ENCODE measurements at places on chromosomes 7 and 10.

GRCh38 chr7:2282185-2282751 is 32.0 kb downstream of the SNX8 start:
- H3K4me1 ChIP-seq, result no peaks in the 10 kb centered on the region
- H3K27ac ChIP-seq, result no peak overlapping the region
- no peaks in the 10 kb centered on the region for H3K36me3 ChIP-seq
- no peaks in the 10 kb centered on the region for H3K27me3 ChIP-seq

- no peak overlapping the region for H3K4me3 ChIP-seq
- DNase-seq, result no peak
- H3K27ac ChIP-seq, result no peak overlapping the region
These were observed 34.3 kb downstream of the NAPEPLD start for GRCh38 chr7:103114576-103115008.

DNA sequence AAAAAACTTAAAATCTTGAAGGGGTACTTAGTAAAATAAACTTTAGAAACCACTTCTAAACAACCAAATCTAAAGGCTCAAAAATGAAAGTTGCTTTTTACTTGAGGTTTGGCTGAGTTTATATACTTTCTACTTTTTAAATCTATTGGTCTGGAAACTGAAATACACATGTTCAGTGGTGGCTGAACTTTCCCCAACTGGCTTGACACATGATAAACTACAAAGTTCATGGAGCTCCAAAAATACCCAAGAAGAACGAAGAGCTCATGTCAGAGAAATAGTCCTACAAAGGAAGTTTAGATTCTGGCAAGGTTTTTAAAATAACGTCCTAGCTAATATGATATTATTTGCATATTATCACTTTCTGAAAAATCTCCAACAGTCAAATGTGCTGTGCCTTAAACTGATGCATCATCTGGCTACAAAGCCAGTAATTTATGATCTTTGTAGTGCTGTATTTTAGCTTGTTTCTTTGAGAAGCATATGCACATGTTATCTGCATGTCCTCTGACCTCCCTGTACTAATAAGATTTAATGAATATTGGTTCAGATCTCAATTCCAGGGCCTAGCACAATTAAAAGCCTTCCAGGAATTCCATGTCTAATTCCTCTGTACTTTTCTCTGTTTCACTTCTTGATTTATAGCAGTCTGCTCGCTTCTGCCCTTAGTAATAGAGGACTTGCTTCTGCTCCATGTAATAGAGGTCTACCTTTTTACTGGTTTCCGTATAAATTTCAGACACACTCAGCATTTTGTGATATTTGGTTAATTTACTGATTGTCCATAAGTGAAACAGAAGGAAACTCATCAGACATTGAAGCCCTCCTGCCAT is 28.2 kb downstream of the SEMA3C start:
- no peak overlapping the region for H3K4me3 ChIP-seq
- no peaks in the 10 kb centered on the region for H3K27me3 ChIP-seq
- no peaks in the 10 kb centered on the region for H3K36me3 ChIP-seq
- no peaks in the 10 kb centered on the region for H3K4me1 ChIP-seq
- H3K27ac ChIP-seq, result no peak overlapping the region
- DNase-seq, result no peak

DNA sequence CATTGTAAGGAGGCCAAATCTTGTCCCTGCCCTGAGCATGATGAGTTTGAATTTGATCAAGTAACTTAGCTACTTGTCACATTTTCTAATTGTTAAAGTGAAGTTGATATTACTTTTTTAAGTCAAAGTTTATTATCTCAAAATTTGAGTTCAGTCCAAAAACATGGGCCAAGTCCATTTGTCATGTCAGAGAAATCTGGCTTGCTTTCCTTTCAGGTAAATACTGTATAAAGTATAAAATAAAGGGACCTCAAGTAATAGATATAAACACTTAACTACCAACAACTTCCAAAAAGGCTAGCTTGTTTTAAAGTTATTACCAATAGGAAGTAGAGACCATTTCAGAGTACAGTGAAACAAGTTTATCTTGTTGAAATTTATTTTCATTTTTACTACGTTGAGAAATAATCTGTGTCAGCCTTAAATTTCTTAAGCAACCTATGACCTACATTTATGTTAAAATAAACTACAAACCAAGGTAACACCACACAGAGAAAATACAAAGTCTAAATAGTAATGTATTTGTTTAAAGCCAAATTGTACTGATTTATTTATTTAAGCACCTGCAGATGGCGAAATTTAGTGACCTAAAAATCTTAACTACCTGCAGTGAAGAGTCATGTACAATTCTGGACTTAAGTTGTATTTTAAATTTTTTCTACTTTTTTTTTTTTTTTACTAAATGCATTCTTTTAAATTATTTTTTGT is 36.5 kb downstream of the FHIP2A start:
- no peaks in the 10 kb centered on the region for H3K27me3 ChIP-seq
- H3K4me3 ChIP-seq, result no peak overlapping the region
- no peak for DNase-seq
- peaks cover 50% of the 10 kb centered on the region for H3K36me3 ChIP-seq
- H3K27ac ChIP-seq, result no peak overlapping the region

- peaks cover 1% of the 10 kb centered on the region for H3K36me3 ChIP-seq
- H3K4me1 ChIP-seq, result peaks cover 42% of the 10 kb centered on the region
- no peaks in the 10 kb centered on the region for H3K27me3 ChIP-seq
- peak overlapping the region; percentile 81 for H3K27ac ChIP-seq
- H3K4me3 ChIP-seq, result no peak overlapping the region
These were observed 167.8 kb upstream of the ITGB1 start for GRCh38 chr10:33125522-33126517.

GRCh38 chr7:137007001-137007694 is 138.7 kb downstream of the CHRM2 start:
- no peak for DNase-seq
- H3K27ac ChIP-seq, result no peak overlapping the region
- H3K36me3 ChIP-seq, result no peaks in the 10 kb centered on the region
- H3K4me1 ChIP-seq, result no peaks in the 10 kb centered on the region
- H3K27me3 ChIP-seq, result no peaks in the 10 kb centered on the region
- H3K4me3 ChIP-seq, result no peak overlapping the region

GRCh38 chr7:102004848-102005247 is 187.4 kb downstream of the CUX1 start:
- DNase-seq, result no peak
- no peak overlapping the region for H3K4me3 ChIP-seq
- no peak overlapping the region for H3K27ac ChIP-seq
- H3K36me3 ChIP-seq, result no peaks in the 10 kb centered on the region

- no peak overlapping the region for H3K27ac ChIP-seq
- H3K4me1 ChIP-seq, result peaks cover 20% of the 10 kb centered on the region
- no peak overlapping the region for H3K4me3 ChIP-seq
These were observed 5.6 kb upstream of the PPP1R35 start for GRCh38 chr7:100441641-100442535.

DNA sequence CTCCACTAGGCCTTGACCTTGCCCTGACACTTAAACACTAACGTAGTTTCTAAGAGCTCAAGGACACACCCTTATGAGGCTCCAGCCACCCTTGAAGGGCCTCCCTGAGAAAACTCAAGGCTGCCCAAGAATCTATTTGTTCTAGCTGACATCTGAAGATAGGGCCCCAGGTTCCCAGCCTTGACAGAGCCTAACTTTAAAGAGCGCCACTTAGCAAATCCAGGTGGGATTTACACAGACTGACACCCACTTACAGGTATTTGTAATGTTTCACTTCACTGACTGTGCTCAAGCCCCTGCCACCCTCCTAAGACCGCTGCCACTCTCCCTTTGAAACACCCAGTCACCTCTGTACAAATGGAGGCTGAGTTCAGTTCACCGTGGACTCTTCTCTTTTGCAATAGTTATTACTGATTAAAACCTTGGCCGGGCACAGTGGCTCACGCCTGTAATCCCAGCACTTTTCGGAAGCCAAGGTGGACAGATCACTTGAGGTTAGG is 90.4 kb downstream of the SVOPL start:
- no peaks in the 10 kb centered on the region for H3K27me3 ChIP-seq

GRCh38 chr10:29204070-29204800 is 84.6 kb upstream of the LYZL1 start:
- no peaks in the 10 kb centered on the region for H3K4me1 ChIP-seq
- no peaks in the 10 kb centered on the region for H3K36me3 ChIP-seq
- no peak overlapping the region for H3K27ac ChIP-seq
- no peak for DNase-seq

GRCh38 chr10:23094786-23095403 is 484 bp upstream of the MSRB2 start:
- no peak overlapping the region for H3K27ac ChIP-seq
- H3K36me3 ChIP-seq, result no peaks in the 10 kb centered on the region
- H3K4me3 ChIP-seq, result peak overlapping the region; percentile 89

GRCh38 chr7:71735961-71736556 is 604.1 kb downstream of the GALNT17 start:
- peak; percentile 45 for DNase-seq
- no peak overlapping the region for H3K27ac ChIP-seq
- no peaks in the 10 kb centered on the region for H3K36me3 ChIP-seq
- no peaks in the 10 kb centered on the region for H3K4me1 ChIP-seq
- H3K27me3 ChIP-seq, result no peaks in the 10 kb centered on the region
- H3K4me3 ChIP-seq, result no peak overlapping the region

GRCh38 chr10:4671451-4672145 is 154.4 kb upstream of the AKR1E2 start:
- H3K36me3 ChIP-seq, result peaks cover 1% of the 10 kb centered on the region
- no peak for DNase-seq
- no peak overlapping the region for H3K4me3 ChIP-seq
- no peak overlapping the region for H3K27ac ChIP-seq

DNA sequence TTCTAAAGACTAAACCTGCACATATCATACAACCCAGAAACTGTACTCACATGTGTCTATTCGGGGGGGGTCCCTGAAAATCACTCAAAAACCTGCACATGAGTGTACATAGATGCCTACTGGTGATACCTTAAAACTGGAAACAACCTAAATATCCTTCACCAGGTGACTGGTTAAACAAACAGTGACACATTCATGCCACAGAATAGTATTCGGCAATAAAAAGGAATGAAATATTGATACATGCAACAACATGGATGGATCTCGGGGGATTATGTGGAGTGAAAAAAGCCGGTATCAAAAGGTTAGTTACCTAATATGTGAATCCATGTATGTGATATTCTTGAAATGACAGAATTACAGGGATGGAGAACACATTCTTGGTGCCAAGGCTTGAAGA is 32.1 kb upstream of the EGFR start:
- no peaks in the 10 kb centered on the region for H3K36me3 ChIP-seq
- no peak overlapping the region for H3K27ac ChIP-seq

DNA sequence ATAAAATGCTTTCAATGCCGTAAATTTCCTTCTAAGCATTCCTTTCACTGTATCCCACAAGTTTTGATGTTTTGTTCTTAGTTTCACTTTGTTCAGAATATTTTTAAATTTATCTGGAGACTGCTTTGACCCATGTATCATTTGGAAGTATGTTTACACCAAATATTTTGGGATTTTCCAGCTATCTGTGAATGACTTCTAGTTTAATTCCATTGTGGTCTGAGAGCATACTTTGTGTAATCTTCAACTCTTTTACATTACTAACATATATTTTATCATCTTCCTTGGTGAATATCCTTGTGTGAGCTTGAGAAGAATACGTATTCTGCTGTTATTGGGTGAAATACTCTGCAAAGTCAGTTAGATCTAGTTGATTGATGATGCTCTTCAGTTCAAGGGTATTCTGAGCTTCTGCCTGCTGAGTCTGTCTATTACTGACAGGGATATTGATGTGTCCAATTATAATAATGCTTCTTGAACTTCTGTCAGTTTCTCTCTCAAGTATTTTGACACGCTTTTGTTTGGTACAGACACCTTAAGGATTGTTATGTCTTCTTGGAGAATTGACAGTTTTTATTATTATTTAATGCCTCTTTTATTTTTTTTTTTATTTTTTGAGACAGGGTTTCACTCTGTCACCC is 31.6 kb downstream of the MKLN1 start:
- peaks cover 42% of the 10 kb centered on the region for H3K4me1 ChIP-seq
- DNase-seq, result no peak
- peak overlapping the region; percentile 6 for H3K4me3 ChIP-seq
- no peak overlapping the region for H3K27ac ChIP-seq
- no peaks in the 10 kb centered on the region for H3K27me3 ChIP-seq

- no peak for DNase-seq
- H3K36me3 ChIP-seq, result no peaks in the 10 kb centered on the region
- H3K27me3 ChIP-seq, result peaks cover 12% of the 10 kb centered on the region
- peaks cover 11% of the 10 kb centered on the region for H3K4me1 ChIP-seq
- no peak overlapping the region for H3K27ac ChIP-seq
These were observed 2.9 kb downstream of the PRXL2A start for GRCh38 chr10:80411267-80411668.

GRCh38 chr7:159211540-159212182 is 67.0 kb upstream of the VIPR2 start:
- no peaks in the 10 kb centered on the region for H3K36me3 ChIP-seq
- no peak overlapping the region for H3K4me3 ChIP-seq
- no peak overlapping the region for H3K27ac ChIP-seq
- no peak for DNase-seq
- no peaks in the 10 kb centered on the region for H3K27me3 ChIP-seq
- no peaks in the 10 kb centered on the region for H3K4me1 ChIP-seq

GRCh38 chr10:99316374-99316773 is 12.8 kb upstream of the CNNM1 start:
- peaks cover 14% of the 10 kb centered on the region for H3K27me3 ChIP-seq
- no peak overlapping the region for H3K27ac ChIP-seq
- no peaks in the 10 kb centered on the region for H3K4me1 ChIP-seq
- no peaks in the 10 kb centered on the region for H3K36me3 ChIP-seq
- DNase-seq, result no peak
- no peak overlapping the region for H3K4me3 ChIP-seq

DNA sequence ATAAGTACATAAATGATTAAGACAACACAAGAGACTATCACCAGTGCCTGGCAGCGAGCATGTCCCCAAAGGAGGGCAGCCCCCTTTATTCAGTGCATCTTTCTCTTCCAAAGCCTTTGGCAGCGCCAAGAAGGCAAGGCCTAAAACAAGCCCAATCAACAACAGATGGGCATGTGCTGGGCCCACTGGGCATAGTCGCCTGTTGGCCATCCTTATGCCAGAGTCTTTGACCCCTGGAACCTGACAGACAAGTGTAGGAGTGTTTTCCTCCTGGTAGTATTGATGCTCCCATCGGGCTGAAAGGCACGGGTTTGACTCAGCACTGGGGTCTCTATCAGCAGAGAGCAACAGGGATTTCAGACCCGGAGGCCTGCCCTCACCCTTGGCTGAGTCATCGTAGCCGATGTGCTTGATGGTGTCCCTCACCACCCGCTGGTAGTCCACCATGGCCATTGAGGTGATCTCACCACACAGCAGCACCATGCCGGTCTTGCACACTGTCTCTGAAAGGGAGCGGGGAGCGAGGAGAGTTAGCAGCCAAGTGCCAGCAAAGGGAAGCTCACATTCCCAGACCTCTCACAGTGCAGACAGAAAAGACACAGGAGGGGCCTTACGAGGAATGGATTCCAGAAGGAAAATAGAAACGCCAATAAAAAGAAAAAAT is 5.8 kb downstream of the MAT1A start:
- no peaks in the 10 kb centered on the region for H3K36me3 ChIP-seq
- peaks cover 19% of the 10 kb centered on the region for H3K27me3 ChIP-seq
- peak; percentile 31 for DNase-seq
- no peak overlapping the region for H3K4me3 ChIP-seq
- H3K4me1 ChIP-seq, result no peaks in the 10 kb centered on the region

DNA sequence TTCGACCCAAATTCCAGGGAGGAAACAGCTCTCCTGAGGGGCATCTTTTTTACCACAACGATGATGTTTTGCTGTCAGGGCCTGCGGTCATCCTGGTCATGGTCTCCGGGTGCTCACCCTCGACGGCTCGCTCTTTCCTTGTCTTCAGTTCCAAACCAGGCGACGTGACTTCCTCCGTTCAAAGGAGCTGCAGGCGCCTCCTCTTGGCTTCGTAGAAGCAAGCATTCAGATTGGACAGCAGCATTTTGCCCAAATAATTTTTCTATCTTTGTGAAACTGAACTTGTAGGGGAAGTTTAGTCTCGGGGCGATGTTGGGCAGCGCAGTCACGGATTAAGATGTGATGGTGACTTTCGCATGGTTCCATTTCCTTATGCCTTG is 208.9 kb downstream of the DNAJB6 start:
- DNase-seq, result no peak
- no peak overlapping the region for H3K4me3 ChIP-seq
- H3K4me1 ChIP-seq, result no peaks in the 10 kb centered on the region
- H3K27ac ChIP-seq, result no peak overlapping the region

Measured in activated CD8-positive, alpha-beta memory T cell treated with anti-CD3 and anti-CD28 coated beads, Interleukin-2, amount 10 ng/mL, durations not matched to agents 7 days and 5 days (primary cell).